Fibroblast of the aortic adventitia (primary cell): ENCODE measurements at places on chromosomes 4 and X. TPM values are rescaled to one million over a fixed set of nuclear protein-coding genes. Genes with fewer than 3 reads are reported as not detected.

DNA sequence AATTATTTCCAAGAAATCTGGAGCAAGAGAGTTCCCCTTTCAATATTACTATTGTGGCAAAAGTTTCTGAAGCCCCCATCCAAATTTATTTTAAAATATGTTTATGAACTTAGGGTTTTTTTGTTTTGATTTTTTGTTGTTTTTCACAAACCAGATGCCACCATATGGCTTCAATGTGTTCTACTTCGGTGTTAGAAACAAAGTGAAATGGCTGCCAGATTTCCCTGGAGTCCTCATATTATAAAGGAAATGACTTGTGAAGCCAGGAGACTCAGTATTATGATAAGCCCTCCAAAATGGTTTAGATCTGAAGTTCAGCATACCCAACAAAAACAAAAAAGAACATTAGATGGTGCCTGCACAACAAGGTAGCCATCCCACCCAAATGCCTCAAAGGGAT is 154.2 kb upstream of the SPANXC start:
- DNase-seq: no peak

DNA sequence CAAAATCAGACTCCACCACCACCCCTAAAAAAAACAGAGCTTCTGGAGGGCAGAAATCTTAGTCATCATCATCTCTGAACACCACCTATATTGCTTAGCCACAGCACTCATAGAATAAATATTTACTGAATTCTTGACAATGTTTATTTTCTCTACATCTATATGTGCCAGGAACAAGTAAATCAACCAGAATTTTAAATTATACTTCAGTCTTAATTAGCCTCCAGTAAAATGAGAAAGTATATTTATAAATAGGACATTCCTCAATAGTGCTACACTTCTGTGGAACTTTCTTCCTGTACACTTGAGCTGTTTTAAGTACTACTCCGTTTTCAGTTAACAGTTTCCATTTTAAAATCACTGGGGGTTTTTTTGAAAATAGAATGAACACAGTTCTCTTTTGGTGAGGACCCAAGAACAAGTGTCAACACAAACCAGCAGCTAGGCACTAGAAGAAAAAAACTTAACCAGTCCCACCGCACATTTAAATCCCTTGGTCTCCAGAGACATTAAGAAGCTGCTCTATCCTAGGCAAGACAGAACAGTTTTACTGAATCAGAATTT is 25.5 kb downstream of the SMIM14 start:
- peak; percentile 41 for DNase-seq

The VCX3B gene
- not detected in 2 replicates for total RNA-seq

The GAGE13 gene
- not detected in 2 replicates for total RNA-seq

GRCh38 chrX:20454117-20454516 is 187.4 kb upstream of the RPS6KA3 start:
- no peak for DNase-seq

DNA sequence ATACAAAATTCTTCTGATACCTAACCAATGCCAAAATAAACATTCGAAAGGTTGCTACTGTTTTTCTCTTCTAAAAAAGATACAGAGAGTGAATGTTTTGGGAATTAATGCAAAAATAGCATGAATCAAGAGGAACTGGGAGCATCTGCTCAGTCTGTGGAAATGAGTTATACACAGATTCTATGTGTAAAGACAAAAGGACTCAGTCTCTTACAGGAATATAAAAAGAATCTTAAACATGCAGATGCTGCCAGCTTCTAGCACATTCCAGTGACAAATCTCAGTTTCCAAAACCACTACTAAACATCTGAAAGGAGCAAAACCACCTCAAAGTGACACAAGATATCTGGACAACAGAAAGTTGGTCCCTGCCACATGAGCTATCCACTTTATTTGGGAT is 55.0 kb downstream of the PAPSS1 start:
- DNase-seq: peak; percentile 28

DNA sequence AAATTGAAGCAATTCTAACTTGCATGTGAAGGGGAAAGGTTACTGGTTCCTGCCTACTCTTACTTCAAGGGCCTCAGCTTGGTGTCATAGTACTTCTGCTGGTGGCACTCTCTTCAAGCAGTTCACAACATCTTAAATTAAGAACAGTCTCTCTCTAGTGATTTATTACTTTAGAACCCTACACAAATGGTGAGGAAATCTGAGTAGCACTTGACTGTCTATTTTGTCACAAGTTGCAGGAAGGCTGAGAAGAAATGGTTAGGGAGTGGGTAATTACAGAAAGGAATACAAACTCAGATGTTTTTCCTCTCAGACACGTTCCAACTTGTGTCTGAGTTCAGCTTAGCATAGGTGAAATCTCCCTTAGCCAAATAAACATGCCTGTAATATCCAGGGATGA is 242.3 kb upstream of the GRIA3 start:
- DNase-seq: no peak

The DMRTC1B gene
- not detected in 2 replicates for total RNA-seq

DNA sequence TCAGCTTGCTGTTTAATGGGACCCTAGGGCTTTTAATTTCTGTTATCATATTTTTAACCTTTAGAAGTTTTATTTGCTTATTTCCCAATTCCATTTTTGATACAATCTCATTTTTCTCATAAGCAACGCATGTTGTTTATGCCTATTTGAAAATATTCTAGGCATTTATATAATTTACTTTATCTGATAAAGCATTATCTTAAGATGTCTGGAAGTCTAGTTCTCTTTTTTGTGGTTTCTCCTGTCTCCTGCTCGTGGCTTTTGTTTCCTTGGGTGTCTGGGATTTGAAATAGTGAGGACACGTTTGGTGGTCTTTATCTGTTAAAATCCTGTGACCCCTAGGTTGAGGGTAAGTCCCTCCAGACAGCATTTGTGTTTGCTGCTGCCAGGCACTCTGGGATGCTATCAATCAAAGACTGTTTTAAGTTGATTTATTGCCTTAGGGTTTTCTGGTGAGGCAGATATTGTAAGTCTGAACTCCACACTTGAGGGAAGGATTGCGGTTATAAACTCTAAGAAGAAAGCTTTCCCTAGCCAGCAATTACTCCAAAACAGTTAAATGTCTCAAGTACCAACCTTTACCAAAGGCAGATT is 208.0 kb downstream of the PRDM5 start:
- no peak for DNase-seq

- DNase-seq: no peak
These were observed 8.1 kb upstream of the MRPL1 start for GRCh38 chr4:77854431-77855111.

DNA sequence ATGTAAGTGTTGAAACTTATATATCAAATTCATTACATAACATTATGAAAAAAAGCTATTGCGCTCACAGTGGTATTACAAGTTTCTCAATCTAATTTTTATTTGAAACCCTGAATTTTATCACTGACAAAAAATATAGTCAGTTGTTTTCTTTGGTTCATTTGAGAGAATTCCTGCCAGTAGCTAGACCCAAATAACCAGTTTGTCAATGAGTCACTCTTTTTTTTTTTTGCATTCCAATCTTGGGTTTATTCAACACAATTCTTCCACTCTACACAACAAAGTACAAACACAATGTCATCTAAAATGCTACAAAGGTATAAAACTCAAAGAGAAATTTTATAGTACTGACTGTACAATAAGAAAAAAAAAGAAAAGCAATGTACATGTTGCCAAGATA is 13.1 kb downstream of the HPF1 start:
- peak; percentile 12 for DNase-seq

The AKAP14 gene
- not detected in 2 replicates for total RNA-seq

GRCh38 chr4:18077808-18078207 is 56.3 kb upstream of the LCORL start:
- no peak for DNase-seq

- DNase-seq: peak; percentile 48
These were observed 6.4 kb upstream of the COMMD8 start for GRCh38 chr4:47469951-47470350.

- no peak for DNase-seq
These were observed 46.2 kb upstream of the IGFBP7 start for GRCh38 chr4:57156242-57156990.

DNA sequence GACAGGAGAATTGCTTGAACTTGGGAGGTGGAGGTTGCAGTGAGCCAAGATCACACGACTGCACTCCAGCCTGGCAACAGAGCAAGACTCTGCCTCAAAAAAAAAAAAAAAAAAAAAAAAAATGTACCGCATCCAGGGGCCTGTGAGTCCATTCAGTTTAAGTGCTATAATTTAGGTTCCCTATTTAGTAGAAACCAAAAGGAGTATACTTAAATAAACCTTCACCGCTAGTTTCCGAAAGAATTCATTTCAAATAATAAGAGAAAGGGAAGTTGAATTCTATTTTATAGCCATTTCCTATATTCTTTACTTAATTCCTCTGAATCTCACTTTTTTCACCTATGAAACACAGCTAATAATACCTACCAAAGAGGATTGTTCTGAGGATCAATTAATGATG is 20.8 kb upstream of the LRBA start:
- no peak for DNase-seq

- peak; percentile 90 for DNase-seq
These were observed 200.3 kb downstream of the PDGFC start for GRCh38 chr4:156771171-156771837.

DNA sequence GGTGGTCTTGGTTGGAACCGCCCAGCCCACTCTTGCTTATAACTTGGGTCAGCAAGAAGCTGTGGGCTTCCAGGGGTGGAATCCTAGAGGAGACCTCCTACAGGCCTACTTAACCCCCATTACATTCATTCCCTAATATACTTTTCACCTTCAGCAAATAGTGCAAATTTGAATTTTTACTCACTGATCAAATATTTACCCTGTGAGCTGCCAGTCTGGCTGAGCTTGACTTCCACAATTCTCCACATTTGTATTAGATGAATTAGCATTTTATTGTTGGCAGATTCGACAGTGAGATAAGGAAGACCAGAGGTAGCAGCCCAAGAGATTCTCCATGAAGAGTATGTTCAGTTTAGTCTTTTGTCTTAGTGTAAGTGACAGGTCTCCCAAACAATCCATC is 199.6 kb downstream of the BCOR start:
- no peak for DNase-seq

The ARMCX4 gene
- total RNA-seq: 4.0 and 25.4 TPM in 2 replicates

The IL15 gene
- 2.3 TPM in 2 replicates for total RNA-seq

- no peak for DNase-seq
These were observed 68.6 kb downstream of the BEND4 start for GRCh38 chr4:42083816-42084215.

- no peak for DNase-seq
These were observed 1294.9 kb downstream of the ADGRL3 start for GRCh38 chr4:62495032-62495431.

DNA sequence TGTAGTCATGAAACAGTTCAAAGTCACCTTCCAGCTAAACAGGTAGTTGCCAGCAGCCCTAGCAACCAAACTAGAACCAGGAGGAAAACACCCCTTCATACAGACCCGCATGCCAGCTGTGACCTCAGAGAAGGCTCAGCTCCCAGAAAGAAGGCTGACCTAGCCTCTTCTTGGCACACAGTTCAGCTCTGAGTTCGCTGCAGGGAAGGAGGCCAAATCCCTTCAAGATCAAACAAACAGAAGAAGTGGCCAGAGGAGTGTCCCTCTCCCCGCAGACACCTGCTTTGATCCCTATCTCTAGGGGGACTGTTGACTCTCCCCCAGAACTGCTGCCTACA is 56.0 kb downstream of the HADH start:
- DNase-seq: peak; percentile 62

The STPG2 gene
- total RNA-seq: 0.18 TPM in 1 of 2 replicates, not detected in the other

DNA sequence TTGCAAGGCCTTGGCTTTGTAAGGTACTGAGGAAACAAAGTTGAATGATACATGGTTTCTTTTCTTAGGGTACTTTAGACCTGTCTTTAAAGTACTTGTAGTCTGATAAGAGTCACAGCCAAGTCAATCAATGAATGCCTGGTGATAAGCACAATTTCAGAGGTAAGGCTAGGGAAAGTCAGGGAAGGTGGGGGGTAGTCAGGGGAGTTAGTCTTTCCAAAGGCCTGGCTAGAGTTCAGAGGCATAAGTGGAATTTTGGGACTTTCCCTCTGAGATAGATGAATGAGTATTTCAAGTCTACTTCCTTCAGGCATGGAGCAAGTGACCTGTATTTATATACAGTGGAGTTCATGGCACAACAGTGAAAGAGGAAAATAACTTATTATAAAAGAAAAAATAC is 78.3 kb downstream of the SLC4A4 start:
- no peak for DNase-seq
